ENCODE measurements at places on chromosomes 12 and 14.
A peak's percentile ranks its signal among the peaks of the same experiment; 100 is the strongest.

DNA sequence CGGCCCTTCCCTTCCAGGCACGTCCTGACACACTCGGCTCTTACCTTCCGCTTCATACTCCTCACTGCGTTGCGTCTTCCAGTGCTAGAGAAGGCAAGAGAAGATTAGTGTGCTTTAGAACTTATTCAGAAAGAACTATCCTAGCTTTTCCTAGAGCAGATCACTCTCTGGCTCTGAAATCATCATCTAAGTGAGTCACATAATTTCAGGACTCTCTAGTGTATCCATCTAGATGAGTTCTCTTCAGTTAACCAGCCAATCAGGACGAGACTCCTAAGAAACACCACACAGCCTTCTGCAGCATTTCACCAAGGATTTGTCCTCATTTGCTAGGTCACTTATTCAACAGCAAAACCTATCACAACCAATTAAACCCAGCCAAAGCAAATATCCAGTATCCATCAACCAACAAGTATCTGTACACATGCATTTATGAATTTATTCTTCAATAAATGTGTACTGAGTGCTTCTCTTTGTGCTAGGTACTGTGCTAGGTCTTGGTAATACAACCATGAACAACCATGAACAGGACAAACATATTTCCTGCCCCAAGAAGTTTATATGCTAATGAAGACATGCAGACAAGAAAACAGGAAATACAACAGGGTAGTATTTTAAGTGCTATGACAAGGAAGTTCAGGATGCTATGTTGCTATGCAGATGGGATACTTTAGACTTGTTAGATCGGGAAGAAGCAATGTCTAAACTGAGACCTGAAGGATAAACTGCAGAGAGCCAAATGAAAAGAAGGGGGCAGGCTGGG, 52.1 kb downstream of the NIN start:
- no peak for DNase-seq

GRCh38 chr12:121787063-121788025, 6.1 kb downstream of the RHOF start:
- no peak for DNase-seq

- no peak for DNase-seq
Measured at GRCh38 chr12:71282020-71282419, 124.2 kb upstream of the TSPAN8 start.

GRCh38 chr14:42222924-42223471, 616.3 kb downstream of the LRFN5 start:
- peak; percentile 55 for DNase-seq

- no peak for DNase-seq
Measured at GRCh38 chr12:66629138-66629870, 49.6 kb downstream of the GRIP1 start.

DNA sequence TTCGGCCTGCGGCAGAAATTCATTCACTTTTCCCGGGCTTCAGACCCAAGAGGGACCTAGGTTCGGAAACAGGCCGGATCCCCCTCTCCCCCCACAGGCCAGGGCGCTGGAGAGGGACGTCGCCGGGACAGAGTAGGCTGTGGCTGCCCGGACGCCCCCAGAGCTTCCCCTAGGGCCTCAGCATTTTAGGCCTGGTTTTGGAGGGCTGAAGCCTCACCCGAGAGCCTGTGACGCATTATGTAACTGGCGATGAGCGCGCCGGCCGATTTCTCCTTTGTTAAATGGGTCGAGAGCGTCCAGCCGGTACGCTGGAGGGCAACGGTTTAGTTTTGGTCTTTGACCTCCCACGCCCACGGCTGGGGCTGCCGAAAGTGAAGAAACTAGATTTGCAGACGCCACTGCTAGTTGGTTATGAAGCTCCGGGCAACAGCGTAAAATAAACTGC, 657 bp downstream of the PEBP1 start:
- peak; percentile 72 for DNase-seq

- no peak for DNase-seq
Measured at GRCh38 chr12:92175961-92176360, 30.3 kb upstream of the BTG1 start.

DNA sequence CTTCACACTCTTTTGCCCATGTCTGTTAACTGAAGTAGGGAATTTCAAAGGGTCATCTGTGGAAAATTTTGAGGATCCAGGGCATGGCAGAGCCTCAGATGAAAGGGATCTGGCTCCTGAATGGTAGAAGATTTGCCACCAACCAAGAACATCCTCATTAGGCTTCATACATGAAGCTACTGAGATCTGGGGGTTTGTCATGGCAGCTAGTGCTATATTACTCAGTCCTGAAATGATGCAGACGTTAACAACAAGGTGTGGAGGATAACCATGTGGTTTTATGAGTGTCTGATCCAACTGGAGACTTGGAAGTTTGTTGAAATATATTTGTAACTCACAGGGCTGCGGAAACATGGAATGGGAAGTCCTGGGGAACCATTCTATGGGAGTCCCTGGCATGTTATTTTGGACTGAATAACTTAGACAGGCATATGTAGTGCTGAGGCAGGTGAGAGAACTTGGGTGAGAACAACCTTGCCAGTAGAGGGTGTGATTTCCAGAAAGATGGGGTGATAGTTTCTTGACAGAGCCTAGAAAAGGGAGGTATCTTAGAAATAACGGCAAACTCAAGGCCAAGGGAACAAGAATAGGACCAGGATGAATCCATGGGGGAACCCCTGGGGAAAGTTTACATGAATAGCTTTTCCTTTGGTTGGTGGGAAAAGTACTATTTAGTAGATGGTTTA, 42.0 kb upstream of the C12orf75 start:
- no peak for DNase-seq

GRCh38 chr14:58243790-58244555, 670 bp upstream of the PSMA3 start:
- DNase-seq = no peak

DNA sequence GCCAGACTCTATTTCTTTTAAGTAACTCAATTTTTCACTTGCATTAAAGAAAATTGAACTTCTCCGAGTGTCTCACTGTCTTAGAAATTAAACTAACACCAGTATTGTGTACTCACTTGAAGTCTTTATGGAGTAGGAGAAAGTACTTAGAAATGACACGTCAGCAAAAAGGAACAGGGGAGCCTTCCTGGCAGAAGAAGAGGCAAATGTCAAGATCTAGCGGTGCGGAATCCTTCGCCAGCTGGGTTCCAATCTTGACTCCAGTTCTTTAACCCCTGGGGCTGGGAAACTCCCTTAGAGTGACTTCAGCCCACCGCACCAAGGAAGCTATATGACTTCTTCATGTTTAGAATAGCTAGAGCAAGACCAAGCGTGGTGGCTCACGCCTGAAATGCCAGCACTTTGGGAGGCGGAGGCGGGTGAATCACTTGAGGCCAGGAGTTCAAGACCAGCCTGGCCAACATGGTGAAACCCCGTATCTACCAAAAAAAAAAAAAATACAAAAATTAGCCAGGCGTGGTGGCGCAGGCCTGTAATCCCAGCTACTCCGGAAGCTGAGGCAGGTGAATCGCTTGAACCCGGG, 34.4 kb downstream of the WBP11 start:
- peak; percentile 24 for DNase-seq

Data from eye (tissue), 1 donor.